Non-pigmented ciliary epithelial cell (primary cell): ENCODE measurements at places on chromosomes 7 and 10.

DNA sequence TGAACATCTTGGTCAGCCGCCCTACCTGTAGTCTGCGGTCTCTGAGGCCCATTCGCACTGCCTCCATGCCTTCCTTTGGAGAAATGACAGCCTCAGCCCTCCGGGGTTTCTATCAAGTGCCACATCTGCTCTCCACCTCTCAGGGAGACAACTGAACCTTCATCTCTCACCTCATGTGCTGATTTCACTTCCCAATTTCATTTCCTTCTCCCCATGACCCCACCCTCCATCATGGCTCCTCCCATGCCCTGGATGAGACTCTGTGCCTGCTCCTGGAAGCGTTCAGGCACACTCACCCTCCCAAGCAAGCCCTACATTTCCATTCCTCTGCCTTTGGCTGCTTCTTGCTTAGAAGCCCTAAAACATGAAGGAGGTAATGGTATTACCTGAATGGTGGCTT is 7.8 kb upstream of the SCD start:
- DNase-seq, result no peak

DNA sequence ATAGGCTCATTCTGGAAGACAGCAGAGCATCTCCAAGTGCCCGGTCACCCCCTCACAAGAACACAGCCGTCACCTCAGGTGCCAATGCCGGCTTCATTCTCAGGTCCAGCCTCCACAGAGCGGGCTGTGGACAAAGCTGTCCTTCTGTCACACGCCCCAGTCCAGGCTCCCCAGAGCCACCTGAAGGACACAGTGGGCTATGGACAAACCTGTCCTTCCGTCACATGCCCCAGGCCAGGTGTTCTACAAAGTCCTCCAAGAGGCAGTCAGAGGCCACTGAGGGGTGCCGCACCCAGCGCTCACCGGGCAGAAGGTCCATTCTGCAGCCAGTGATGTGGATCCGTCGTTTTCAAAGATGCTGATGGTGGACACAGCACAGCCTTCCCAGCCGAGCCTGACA is 173.2 kb upstream of the PPP2R2D start:
- DNase-seq, result no peak

GRCh38 chr7:117285826-117286225 is 37.0 kb downstream of the WNT2 start:
- no peak for DNase-seq

- DNase-seq, result no peak
Measured at GRCh38 chr7:29254591-29254990, 60.0 kb downstream of the CHN2 start.

GRCh38 chr10:27783660-27784059 is 38.0 kb upstream of the MKX start:
- peak; percentile 22 for DNase-seq
